ENCODE measurements at places on chromosomes 2 and 18.

DNA sequence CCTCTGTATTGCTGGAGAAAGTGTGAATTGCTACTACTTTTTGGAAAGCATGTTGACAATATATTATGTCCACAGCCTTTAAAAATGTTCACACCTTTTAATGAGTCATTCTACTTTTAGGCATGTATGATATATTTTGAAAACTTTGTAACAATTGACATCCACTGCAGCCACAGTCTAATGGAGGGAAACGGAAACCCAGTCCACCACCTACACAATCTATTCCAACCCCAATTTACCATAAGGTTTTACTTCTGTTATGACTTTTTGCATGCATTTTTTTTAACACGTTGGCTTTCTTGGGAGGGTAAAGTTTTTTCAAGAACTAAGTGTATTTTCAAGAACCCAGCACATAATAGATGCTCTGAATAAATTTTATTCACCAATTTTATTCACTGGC, 38.5 kb upstream of the ATP8B1 start:
- DNase-seq: no peak

DNA sequence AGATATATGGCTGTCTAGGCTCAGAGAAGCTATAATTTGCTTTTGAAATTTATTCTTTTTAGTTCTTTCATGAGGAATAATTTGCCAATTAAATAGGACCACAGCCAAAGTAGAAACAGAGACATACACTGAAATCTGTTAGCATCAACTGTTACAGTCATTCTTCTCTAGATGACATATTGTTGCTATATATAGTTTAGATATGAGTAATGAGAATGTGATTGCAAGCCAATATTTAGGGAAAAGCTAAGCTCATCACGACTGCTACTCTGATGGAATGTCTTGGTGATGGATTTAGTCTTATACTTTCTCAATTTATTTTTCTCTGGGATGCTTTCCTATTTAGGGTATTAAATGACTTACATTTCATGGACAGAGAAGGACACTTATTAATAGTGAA, 259.1 kb downstream of the LNPK start:
- no peak for DNase-seq

- DNase-seq: no peak
These were observed 1.2 kb downstream of the MLPH start for GRCh38 chr2:237488295-237488694.

- DNase-seq: no peak
These were observed 104.4 kb downstream of the DOCK10 start for GRCh38 chr2:224937887-224938286.

- no peak for DNase-seq
These were observed 141.4 kb downstream of the CYP26B1 start for GRCh38 chr2:72006188-72006736.

- DNase-seq: peak; percentile 18
These were observed 61.4 kb upstream of the KIF5C start for GRCh38 chr2:148813603-148814065.

- DNase-seq: no peak
These were observed 113.1 kb upstream of the WDR75 start for GRCh38 chr2:189327879-189328847.
